Trophoblast cell (in vitro differentiated cells and primary cell): ENCODE measurements at places on chromosomes 2 and 18.

DNA sequence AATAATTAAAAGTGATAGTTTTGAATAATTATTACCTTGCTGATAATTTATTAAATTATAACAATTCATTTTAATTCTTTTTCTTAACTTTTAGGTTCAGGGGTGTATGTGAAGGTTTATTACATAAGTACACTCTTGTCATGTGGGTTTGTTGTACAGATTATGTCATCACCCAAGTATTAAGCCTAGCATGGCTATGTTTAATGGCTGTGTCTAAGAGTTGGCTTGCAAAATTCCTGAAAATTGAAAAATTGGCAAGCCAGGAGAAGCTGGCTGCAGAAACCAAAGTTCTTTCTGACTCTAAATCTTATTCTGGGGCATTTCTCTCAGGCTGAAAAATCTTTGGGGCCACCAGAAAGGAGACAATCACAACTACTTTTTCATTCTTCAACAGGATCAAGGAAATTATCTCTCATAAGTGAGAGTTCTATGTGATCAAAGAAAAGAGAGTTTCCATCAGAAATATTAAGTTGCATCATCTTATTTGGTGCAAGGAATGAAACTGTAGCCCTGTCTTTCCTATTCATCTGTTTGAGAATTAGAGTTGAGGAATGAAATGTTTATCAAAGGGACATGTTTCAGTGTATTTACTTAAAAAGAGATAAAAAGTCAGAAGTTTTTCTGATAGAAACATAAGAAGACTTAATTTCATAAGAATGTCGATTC, 412.1 kb upstream of the CDH2 start:
- DNase-seq: no peak

- no peak for DNase-seq
Measured at GRCh38 chr2:232652505-232652851, 19.1 kb downstream of the EFHD1 start.

GRCh38 chr2:9250498-9251153, 44.0 kb downstream of the ASAP2 start:
- DNase-seq: no peak

DNA sequence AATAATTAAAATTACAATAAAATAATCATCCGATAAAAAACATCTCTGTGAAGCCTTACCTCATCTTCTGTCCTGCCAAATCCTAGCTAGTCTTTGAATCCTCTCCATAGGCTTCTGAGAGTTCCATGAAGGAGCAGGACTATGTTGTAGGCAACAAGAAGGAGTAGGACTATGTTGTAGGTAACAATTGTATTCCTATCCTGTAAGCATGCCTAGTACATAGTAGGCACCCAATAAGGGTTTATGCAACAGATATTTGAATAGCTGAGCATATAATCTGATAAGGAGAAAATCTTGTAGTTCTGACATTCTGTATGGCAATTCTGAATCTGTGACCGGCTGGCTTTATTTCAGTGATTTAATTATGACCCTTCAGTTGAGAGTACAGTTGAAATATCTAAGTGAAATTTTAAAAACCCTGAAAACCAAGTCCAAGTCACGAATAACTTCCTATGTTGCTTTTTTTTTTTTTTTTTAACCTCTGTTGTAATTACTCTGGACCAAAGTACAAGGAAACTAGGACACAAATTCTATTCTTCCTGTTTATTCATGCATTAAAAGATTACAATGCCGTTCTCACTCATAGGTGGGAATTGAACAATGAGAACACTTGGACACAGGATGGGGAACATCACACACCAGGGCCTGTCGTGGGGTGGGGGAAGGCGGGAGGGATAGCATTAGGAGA, 27.8 kb downstream of the VWA3B start:
- no peak for DNase-seq

DNA sequence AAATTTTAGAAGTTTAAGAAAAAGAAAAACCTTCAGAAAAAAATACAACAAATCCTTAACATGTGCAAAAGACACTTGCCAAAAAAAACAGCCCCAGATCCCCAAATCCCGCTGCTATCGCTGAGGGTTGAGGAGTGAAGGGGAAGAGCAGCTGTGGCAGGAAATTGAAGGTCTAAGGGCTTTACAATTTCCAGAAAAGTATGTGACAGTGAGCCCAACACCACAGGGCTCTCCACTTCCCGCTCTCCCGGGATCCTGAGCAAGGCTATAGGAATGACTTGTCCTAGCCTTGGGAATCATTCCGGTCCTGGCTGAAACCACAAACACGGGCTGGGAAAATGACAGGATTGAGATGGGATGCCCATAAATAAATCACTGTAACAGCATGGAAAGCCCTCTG, 191.4 kb downstream of the TMEM163 start:
- DNase-seq: no peak
